ENCODE measurements at places on chromosomes 12 and 14.

DNA sequence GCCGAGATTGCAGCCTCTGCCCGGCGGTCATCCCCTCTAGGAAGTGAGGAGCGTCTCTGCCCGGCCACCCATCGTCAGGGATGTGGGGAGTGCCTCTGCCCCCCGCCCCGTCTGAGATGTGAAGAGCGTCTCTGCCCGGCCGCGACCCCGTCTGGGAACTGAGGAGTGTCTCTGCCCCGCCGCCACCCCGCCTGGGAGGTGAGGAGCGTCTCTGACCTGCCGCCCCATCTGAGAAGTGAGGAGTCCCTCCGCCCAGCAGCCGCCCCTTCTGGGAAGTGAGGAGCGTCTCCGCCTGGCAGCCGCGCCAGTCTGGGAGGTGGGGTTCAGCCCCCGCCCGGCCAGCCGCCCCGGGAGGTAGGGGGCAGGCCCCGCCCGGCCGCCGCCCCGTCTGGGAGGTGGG, 544.0 kb downstream of the CCER1 start:
- DNase-seq: no peak

DNA sequence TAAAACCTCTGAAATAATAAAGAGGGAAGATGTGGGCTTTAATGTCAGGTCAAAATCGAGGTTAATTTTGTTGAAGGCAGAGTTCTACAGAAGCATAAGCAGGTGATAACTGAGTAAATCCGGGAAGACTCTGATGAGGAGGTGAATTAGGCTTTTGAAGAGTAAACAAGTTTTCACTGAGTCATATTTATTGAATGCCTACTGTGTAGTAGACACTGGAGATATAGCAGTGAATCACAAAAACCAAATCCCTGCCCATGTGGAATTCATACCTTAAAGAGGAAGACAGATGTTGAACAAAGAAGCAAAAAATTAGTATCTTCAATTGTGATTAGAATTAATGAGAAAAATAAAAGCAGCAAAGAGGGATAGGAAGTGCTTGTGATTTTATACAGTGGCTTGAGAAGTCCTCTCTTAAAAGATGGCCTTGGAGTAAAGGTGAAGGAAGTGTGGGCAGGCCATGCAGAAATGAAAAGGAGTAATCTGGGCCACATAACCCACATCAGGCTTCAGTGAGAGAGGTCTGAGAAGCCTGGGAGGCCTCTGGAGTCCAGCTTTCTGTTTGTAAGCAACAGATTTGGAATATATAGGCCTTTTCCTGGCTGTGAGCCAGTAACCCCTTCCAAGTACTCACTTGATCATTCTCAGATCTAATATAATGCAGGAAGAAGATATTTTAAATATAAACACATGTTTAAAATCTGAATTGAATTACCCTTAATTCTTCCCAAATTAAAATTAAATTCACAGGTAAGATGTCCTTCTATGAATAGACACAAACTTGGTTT, 46.7 kb downstream of the BHLHE41 start:
- peak; percentile 64 for DNase-seq

- no peak for DNase-seq
Measured at GRCh38 chr12:2140858-2141519, 88.2 kb downstream of the CACNA1C start.

GRCh38 chr12:2629051-2629450, 165.7 kb upstream of the FKBP4 start:
- no peak for DNase-seq

GRCh38 chr12:121560392-121561008, 20.3 kb downstream of the KDM2B start:
- no peak for DNase-seq

DNA sequence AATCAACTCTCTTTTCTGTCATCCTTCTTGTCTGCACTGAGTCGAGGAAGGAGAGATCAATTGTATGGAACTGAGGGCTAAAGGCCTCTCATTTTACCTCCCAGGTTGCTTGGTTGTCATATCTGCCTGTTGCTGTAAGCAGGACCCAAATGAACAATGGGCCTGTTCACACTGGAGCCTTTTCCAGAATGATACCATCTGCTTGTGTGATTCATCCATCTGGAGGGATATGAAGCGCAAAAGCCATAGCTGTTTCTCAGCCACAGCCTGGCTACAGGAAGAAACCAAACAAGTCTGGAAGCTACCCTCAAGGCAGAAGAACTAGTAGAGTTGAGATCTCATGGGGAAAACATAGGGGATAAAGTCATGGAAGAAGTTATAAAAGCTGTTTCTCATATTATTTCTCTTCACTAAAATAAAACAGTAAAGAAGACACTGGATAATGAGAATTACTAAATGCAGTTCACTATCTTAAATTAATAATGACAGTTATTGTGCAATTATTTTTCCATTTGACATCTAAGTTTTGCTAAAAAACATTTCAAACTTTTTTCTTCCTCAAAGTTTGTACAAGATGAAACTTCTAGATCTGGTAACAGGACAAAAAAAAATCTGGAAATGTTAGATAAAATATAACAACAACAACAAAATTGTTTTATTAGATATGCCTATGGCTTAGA, 106.3 kb downstream of the SPTSSA start:
- peak; percentile 82 for DNase-seq

- no peak for DNase-seq
Measured at GRCh38 chr14:42316693-42317092, 710.0 kb downstream of the LRFN5 start.

GRCh38 chr12:38664661-38665269, 240.6 kb downstream of the CPNE8 start:
- no peak for DNase-seq

GRCh38 chr14:68574906-68575305, 218.0 kb downstream of the ZFP36L1 start:
- DNase-seq: peak; percentile 47

DNA sequence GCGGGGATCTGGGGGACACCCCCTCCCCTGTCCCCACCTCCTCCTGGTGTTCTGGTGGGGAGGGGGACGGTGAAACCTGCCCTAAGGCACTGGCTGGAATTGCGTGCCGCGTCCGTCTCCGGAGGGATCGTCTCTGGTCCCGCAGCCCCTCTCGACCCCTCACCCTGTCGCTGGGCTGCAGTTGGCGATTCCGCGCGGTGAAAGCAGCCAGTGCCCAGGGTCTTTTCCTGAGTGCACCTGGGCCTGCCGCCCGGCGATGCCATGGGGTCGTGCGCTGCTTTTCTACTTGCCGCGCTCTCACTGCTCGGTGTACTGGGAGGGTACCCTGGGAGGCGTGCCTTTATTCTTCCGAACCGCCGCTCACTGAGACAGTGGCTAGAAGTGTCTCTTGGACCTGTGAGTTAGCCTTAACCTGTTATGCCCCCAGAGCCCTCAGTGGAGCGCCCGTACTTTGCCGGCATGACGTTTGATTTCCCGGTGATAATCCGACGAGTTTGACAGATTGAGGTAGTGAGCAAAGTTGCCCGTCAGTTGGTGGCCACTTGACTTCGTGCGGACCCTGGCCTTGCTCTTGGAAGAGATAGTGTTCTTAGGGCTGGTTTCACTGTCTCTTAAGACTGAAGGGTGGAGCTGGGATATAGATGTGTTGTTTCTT, 788 bp downstream of the SFSWAP start:
- DNase-seq: no peak

DNA sequence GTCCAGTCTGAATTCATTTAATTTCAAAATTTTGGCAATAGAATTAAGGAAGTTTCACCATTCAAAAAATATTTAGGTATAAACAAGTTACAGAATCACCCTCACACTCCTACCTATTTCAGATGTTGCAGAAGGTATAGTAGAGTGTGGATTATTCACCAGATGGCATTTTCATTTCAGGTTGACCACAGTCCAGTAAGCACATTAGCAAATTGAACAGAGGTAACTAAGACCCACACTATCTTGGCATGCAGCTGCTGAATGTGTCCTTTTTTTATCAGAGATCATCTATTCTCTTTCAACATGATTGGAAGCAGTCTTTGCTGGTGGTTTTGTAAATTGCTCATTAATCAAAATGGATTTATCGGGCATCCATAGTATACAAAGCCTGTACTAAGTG, 151.8 kb upstream of the GARIN6 start:
- DNase-seq: no peak

GRCh38 chr14:70597731-70598130, 2.7 kb downstream of the MED6 start:
- DNase-seq: no peak

DNA sequence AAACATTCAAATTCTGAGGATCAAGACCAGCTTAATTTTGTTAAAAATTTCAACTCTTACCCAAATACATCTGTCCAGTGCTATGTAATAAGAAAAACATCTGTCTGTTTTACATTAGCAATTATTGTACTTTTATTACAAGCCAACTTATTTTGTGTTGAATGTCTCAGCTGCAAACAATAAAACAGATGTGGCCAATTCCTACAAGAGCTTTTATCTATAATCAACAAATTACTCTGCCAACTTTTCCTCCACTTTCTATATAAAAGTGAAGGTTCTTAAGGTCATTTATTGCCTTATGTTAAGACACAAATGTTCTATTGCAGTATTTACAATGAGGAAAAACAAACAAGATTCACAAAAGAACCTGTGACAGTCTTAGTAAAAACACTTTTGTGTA, 72.7 kb downstream of the NOVA1 start:
- no peak for DNase-seq

- DNase-seq: no peak
Measured at GRCh38 chr14:99905121-99905520, 111.9 kb downstream of the EML1 start.

GRCh38 chr12:28585146-28585545, 394.9 kb downstream of the CCDC91 start:
- no peak for DNase-seq

- peak; percentile 1 for DNase-seq
Measured at GRCh38 chr12:34244608-34245007, 222.3 kb downstream of the ALG10 start.

DNA sequence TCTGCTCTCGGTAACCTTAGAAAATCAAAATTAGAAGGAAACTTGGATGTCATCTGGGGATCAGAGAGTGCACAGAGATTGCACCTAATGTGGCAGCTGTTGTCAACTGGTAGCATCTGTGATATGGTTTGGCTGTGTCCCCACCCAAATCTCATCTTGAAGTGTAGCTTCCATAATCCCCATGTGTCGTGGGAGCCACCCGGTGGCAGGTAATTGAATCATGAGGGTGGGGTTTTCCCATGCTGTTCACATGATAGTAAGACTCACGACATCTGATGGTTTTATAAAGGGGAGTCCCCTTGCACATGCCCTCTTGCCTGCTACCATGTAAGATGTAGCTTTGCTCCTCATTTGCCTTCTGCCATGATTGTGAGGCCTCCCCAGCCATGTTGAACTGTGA, 127.7 kb upstream of the SRRM4 start:
- peak; percentile 6 for DNase-seq

GRCh38 chr12:70706611-70707010, 69.4 kb upstream of the PTPRB start:
- DNase-seq: no peak

DNA sequence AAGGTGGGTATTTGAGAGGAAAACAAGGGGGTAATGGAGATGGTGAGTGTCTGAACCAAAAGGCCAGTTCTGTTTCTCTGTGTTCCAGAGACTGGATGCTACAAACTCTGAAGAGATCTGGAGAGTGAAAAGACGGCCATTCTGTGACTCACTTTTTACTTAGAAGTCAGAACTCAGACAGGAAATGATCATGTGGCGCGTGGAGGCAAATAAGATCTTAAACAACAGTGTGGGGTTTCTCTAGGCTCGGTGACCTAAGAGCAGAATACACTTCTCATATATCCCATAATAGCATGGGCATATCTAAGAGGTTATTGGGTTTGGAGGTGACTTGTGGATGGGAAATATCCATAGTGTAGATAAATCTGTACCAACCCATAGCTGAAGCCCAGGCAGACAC, 463.5 kb downstream of the TMEM132D start:
- no peak for DNase-seq

DNA sequence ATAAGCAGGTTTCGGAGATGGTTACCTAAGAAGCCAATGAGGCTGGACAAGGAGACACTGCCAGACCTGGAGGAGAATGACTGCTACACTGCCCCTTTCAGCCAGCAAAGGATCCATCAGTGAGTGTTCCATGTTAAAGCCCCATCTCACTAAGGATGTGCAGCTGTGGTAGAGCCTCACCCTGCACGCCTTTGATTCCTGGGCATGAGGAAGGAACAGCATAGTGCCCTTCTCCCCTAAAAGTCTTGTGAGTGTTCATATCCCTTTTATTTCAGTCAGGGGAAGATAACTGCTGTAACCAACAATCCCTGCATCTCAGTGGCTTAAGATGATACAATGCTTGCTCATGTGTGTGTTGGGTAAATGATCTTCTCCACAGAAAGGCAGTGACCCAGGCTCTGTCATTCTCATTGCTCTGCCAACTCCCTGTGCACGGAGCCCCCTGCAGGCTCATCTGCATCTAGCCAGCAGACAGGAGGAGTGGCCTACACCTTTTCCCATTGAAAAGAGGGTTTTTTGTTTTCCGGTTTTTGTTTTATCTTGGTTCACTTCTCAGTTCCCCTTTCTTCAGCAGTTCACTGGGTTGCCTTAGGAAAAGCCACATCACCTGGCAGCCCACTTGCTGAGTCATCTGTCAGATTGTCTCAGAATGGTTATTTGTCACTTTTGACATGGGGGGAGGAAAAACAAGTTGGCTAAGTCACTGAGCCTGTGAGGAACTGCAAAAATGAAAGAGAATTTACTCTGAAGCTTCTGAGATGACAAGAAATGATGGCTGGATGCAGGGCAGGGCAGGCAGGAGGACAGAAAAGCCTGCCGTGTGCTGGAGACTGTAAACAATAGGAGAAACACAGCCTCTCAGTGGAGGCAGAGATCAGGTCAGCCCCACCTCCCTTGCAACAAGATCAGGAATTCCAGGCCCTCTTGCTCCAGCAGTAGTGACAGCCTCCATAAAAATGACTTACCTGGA, 193.3 kb downstream of the ANO4 start:
- peak; percentile 49 for DNase-seq

GRCh38 chr12:125684968-125685790, 619.9 kb downstream of the AACS start:
- no peak for DNase-seq

- no peak for DNase-seq
Measured at GRCh38 chr14:57038689-57039088, 228.4 kb upstream of the OTX2 start.

DNA sequence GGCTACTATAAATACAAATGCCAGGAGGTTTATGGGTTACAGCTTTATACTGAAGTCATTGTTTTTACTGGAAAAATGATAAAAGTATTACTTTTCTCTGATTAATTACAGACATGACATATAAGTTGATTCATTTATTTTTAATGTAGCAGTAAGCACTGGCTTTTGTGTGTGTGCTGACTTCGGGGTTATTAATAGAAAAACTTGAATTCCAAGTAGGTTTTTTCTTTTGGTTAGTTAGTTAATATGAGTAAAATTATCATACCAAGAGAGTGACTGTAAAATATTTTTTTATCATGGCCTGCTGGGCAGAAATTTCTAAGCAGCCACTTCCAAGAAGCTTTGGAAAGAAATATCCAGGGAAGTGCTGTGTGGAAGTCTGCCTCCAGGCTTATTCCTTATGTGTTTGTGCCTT, 56.4 kb downstream of the IFT81 start:
- no peak for DNase-seq

All from iris pigment epithelial cell (primary cell).